HT1080 (cell line): ENCODE measurements at places on chromosomes 3 and 15.
A peak's percentile ranks its signal among the peaks of the same experiment; 100 is the strongest.

DNA sequence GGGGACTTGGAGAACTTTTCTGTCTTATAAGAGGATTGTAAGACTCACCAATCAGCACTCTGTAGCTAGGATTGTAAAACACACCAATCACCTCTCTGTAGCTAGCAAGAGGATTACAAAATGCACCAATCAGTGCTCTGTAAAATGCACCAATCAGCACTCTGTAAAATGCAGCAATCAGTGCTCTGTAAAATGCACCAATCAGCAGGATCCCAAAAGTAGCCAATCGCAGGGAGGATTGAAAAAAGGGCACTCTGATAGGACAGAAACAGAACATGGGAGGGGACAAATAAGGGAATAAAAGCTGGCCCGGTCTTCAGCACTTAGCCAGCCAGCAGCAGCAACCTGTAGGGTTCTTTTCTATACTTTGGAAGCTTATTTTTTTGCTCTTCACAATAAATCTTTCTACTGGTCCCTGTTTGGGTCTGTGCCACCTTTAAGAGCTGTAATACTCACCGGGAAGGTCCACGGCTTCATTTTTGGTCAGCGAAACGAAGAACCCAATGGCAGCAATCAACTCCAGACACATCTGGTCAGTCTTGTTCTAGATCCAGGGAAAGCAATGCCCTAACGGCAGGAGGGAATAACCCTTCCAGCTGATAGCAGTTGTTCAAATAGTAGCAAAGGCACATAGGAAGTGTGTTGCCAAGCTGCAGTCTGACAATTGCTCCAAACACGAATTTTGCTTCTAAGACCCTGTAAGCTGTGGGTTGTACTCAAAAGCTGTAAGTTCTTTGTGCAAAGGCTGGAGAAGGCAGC, 135.6 kb downstream of the TJP1 start:
- no peak for DNase-seq

DNA sequence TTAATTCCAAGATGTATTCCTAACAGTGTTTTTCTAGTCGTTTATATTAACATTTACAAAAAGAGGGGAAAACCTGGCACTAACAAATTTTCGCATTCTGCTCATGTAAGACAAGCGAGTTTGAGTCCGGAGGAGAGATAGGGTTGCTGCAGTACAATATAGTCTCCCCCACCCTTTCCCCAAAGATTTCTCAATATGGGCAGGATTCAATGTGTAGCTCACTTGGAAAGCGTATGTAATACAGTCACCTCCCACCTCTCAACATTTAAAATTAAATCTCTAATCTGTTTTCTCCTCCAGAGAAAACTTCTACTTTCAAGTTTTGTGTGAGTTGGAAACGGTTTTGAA, 57.9 kb downstream of the CMSS1 start:
- no peak for DNase-seq

DNA sequence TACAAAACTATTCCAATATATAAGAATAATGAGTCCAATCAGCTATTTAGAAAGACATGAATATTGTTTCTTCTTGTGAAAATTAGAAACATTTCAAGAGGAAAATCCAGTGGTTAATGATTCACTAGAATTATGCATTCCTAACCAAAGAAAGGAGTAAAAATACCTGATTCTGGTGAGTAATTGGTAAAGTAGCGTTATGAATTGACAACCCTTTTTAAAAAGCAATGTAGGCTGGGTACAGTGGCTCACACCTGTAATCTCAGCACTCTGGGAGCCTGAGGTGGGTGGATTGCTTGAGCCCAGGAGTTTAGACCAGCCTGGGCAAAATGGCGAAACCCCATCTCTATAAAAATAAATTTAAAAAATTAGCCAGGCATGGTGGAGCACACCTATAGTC, 43.3 kb downstream of the TOPAZ1 start:
- no peak for DNase-seq

DNA sequence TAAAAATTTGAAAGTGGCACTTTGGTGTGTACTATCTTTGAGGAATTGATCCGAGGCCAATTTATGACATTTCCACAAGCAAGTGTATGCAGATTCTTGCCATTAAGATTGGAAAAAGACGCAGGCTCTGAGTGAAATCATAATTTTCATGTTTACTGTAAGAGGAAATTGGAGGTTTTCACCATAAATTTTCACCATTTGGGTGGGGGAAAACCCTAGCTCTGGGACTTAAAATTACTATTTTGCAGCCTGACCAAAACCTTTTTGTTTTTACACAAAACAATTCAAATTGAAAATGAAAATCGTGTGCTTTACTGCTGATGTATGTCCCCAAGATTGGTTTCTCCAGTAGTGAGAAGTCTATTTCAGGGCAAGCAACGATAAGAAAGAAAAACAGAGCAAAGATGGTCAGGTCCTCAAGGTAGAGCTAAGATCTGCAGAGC, 282.6 kb downstream of the FOXP1 start:
- no peak for DNase-seq

GRCh38 chr3:165181556-165181955, 14.6 kb downstream of the SLITRK3 start:
- peak; percentile 47 for DNase-seq

DNA sequence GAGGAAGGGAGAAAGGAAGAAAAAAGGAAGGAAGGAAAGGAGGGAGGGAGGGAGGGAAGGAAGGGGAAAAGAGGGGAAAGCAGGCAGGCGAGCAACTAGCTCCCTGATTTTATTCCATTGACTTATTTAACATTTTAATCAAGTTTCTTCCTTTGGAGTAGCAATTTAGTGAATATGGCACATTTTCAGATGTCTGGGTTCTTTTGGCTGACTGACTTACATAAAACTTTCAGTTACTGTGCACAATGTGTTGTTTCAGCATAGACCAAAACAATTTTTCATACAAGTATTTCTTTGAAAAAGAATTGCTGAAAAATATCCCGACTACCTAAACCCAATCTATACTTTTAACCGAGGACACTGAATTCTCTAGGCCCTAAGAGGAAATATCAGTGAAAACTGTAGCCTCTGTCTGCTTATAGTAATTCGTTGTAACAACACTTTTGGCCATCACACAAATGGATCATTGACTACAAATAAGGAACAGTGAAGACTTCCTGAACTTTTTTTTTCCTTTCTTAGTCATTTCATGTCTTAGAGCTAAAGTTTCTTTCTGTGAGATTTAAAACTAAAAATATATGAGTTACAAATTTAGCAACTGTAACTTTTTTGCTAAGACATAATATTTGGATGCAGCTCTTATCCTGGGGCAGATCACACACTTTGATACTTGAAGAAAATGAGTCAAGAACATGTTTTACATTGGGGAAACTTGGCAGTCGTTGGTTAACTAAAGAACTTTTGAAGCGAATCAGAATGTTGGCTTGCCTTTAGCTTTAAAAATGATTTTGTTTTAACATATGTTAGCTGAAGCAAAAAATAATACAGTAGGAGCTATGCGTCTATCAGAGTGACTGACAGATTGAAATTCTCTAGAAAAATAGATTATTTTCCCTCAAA, 79.6 kb downstream of the SOX2 start:
- no peak for DNase-seq

GRCh38 chr3:113018536-113019181, 27.9 kb downstream of the GTPBP8 start:
- DNase-seq: no peak

DNA sequence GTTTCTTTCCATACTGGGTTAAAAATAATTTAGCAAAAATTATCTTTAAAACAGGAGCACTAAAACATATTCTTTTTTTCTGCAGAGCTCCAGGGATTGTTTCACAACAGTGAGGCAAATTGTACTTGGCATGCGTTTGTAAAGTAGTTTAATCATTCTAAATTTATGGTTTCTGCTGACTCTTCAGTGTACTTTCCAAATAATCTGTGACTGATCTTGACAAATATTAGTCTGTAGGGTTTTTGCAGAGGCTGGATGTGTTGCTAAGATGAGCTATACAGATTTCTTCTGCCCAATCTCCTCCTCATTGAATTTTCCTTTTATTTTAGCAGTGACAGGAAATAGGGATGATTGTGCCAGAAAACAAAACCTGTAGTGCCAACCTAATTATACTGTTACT, 328.0 kb upstream of the MANF start:
- no peak for DNase-seq

DNA sequence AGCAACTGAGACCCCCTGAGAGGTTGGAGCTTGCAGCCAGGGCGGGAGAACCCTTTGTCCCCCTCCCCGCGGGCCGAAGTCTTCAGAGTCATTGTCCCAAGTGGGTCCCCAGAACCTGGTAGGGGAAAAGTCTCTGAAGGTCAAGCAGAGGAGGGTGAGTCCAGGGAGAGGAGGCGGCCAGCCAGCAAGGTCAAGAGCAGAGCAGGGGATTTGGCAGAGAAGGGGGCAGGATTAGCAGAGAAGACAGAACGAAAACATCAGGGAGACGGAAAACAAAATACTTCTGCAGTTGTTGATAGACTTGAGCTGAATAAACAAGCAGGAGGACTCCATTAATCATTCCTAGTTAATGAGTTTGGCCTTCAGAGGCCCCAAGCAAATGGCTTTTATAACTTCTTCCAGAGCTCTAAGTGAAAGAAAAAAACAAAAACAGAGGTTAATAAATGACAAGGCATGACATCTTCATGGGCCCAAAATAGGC, 66.7 kb downstream of the GRIP2 start:
- no peak for DNase-seq

GRCh38 chr3:135109681-135110080, 314.6 kb downstream of the EPHB1 start:
- DNase-seq: no peak

DNA sequence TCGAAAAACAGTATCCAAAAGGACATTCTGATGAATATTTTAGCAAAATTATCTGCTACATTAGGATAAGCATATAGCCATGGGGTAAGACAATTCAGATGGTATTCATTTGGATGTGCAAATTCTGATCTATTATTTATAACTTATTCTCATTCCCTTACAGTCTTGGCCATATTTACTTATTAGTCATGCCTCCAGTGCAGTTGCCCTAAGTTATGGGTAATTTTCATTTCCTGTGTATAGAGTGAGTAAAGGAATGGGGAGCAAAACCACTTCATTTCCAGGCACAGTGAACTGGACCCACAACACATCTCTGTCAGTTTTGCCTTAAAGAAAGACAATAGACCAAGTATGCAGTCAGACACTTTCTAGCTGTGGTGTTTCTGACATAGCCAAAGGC, 134.3 kb downstream of the POLQ start:
- DNase-seq: peak; percentile 77

GRCh38 chr3:61887206-61887605, 325.8 kb downstream of the PTPRG start:
- DNase-seq: no peak

DNA sequence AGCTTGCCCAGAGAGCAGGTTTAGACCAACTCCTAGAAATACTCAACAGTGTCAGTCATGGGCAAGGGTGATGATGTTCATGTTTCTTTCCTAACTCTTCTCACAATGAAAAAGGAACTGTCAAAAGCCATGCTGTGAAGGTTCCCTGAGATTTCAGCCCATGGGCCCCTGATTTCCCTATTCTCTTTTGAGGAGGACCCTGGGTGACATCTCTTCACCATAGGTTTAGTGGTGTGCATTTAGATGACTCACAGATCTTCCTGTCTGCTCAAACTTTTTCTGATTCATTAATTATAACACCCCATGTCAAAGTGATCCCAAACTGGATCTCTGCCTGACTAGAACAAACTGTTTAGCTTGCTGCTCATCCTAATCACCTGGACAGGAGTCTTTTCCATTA, 108.0 kb downstream of the BBX start:
- peak; percentile 48 for DNase-seq
